ENCODE measurements at places on chromosomes 2 and 18. TPM values are rescaled to one million over a fixed set of nuclear protein-coding genes. Genes with fewer than 3 reads are reported as not detected.

DNA sequence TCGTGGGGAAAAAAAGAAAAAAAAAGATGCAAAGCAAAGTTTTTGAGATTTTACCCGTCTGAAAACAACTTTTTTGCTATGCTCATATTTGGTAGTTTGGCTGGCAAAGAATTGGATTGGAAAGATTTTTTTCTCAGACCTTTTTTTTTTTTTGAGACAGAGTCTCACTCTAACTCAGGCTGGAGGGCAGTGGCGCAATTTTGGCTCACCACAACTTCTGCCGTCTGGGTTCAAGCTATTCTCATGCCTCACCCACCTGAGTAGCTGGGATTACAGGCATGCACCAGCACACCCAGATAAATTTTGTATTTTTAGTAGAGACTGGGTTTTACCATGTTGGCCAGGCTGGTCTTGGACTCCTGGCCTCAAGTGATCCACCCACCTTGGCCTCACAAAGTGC is 56.3 kb upstream of the TANC1 start:
- no peak for DNase-seq

Gene SPP2
- polyA plus RNA-seq = not detected

Gene IGFBP5
- 18.1 TPM for polyA plus RNA-seq

GRCh38 chr2:40120026-40120425 is 331.9 kb downstream of the SLC8A1 start:
- no peak for DNase-seq

DNA sequence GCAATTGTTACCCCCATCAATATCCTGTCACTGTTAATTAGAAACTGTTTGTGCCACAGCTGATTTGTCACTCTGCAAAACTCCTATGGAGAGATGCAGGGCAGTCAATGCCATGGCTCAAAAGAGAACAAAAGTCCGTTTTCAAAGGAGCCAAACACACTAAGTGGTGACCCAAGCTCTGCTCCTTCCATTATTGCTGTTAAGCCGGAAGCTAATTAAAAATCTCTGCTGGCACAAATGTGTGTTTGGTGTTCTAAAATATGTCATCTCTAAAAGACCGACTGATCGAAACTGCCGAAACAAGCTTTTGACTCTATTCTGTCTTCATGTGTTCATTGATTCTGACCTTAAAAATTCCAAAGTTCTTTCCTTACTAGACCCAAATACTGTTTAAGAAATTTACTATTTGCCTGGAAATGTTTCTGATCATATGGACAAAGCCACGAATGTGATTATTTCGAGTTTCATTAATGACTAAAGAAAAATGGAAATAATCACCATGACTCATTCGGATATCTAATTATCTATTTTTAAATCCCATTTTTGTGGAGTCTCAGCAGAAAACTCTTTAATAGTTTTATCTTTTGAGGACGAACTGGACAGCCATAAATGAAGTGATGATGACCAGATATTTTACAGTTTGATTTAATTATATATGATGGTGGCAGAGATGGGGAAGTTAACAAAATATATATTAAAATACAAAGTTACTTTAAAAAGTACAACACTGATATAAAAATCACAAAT is 287.6 kb downstream of the SOCS6 start:
- no peak for DNase-seq

- no peak for DNase-seq
Observed at GRCh38 chr2:98078701-98079100, 8.3 kb upstream of the VWA3B start.

DNA sequence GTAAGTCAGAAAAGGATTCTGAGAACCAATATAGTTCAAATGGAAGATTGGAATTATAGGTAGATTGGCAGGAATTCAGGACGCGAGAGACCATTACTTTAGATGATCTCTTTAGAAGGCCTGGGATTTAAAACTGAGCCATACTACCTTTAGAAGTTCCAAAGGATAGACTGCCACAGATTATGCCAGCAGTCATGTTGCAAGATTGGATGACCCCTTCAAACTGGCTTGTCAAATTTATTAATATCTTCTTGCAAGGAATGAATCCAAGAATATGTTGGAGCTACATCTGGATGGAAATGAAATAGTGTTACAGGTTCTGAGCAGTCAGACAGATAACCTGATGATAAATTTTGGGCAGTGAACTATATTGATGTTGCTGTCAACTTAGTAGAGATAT is 22.0 kb downstream of the BABAM2 start:
- DNase-seq = no peak

DNA sequence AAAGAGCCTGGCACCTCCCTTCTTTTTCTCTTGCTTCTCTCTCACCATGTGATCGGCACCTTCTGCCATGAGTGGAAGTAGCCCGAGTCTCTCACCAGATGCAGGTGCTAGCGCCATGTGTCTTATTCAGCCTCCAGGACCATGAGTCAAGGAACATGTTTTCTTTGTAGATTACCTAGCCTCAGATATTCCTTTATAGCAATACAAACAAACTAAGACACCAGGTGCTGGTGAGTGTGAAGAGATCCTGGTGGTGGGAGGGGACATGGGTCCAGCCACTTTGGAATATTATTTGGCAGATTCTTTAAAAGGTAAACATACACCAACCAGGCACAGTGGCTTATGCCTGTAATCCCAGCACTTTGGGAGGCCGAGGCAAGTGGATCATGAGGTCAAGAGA is 5.9 kb upstream of the USP40 start:
- DNase-seq = no peak

DNA sequence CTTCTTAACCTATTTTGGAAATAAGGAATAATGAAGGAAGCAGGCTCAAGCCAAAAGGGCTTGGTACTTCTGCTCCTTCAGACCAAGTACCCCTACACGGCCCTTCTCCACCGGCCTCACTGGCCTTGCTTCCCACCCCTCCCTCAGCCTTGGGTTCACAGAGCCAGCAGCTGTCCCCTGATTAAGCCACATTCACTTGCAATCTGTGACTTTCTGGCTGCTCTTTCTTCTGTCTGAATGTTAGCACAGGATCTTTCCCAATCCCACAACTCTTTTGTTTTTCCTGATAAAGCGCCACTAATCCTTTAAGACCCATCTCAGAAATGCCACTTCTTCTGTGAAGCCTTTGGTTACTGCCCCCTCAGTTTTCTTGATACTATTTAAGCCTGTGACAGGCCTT is 52.4 kb downstream of the REEP1 start:
- DNase-seq = no peak

Gene NBEAL1
- polyA plus RNA-seq = 7.3 TPM

Gene VSNL1
- 0.16 TPM for polyA plus RNA-seq

DNA sequence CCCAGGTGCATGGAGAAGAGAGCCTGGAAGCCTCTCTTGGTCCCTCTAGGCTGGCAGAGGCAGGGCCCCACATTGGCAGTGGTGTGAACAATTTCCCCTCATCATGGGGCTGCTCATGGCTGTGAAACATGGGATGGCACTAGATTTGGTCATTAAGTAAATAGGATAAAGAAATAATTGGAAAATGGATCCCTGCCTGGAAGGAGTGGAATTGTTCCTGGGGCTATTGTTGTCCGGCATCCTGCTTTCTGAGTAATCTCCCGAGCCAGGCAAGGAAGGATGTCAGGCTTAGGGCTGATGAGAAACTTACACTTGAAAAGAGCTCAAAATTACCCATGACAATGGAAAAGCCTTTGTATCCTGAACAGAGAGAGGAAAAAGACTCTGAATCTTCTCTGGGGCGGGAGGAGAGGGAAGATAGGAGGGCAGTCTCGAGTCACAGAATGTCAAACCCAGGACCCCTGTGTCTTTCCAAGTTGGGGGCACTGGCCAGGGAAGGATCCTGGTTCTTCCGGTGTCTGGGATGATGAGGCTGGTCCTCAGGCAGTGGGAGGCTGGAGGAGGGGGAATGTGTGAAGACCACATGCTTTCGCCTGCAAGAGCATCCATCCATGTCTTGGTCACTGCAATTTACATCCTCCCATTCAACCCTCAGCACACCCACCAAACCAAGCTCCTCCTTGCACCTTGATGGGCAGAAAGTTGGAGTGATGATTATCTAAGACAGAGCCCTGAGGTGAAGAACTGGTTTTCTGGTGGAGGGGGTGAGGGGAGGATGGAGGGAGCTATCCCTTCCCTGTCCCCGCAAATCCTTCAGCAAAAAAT is 27.1 kb upstream of the STEAP3 start:
- DNase-seq = peak; percentile 25

- peak; percentile 93 for DNase-seq
Observed at GRCh38 chr2:84906108-84906899, 848 bp downstream of the TMSB10 start.

- DNase-seq = no peak
Observed at GRCh38 chr2:200987137-200987536, 23.7 kb upstream of the ORC2 start.

DNA sequence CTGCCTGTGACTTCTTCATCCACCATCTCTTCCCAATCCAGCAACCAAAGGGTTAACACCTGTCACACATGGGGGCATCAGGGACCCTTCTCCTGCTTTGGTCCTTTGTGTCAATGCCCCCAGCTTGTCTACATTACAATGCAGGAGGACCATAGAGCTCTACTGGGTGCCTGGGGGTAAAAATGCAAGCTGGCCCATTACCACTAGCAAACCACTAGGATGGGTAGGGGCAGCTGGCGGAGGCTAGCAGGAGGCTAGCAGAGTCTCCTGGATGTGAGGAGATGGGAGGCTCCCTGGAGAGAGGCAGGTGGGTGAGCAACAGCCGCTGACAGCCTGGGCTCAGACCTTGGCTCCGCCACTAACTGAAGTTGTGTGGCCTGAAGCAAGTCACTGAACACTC is 153.4 kb upstream of the SKOR2 start:
- DNase-seq = no peak

- no peak for DNase-seq
Observed at GRCh38 chr2:30979822-30980245, 158.4 kb downstream of the GALNT14 start.

DNA sequence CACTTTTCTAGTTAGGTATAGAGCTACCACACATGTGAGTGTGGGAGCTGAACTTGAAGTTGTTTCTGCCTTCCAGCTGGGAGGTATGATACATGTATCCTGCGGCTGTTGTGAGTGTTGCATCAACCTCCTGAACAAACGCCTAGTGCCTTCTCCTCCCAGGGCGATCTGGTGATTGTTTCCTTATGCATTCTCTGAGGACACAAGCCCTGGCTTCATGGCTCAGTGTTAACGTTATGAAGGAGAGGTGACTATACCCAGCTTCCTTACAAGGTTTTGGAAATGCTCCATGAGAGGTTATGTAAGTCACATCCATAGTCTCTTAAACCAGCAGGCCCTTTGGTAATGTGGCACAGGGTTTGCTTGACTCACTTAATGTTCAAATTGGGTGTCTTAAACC is 64.9 kb downstream of the SPRED2 start:
- DNase-seq = no peak

DNA sequence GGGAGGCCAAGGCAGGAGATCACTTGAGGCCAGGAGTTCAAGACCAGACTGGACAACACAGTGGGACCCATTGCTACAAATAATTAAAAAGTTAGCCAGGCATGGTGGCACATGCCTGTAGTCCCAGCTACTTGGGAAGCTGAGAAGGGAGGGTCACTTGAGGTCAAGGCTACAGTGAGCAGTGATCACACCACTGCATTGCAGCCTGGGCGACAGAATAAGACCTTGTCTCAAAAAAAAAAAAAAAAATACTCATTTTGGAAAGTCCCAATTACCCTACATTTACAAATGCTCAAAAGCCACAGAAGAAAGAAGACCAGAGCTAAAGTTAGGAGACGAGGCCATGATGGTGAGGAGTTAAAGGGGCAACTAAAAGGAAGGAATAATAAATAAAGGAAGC is 61.9 kb downstream of the COLEC12 start:
- no peak for DNase-seq

Gene KCNG2
- polyA plus RNA-seq = 0.15 TPM

GRCh38 chr2:130813722-130814121 is 23.0 kb upstream of the ARHGEF4 start:
- DNase-seq = peak; percentile 47

DNA sequence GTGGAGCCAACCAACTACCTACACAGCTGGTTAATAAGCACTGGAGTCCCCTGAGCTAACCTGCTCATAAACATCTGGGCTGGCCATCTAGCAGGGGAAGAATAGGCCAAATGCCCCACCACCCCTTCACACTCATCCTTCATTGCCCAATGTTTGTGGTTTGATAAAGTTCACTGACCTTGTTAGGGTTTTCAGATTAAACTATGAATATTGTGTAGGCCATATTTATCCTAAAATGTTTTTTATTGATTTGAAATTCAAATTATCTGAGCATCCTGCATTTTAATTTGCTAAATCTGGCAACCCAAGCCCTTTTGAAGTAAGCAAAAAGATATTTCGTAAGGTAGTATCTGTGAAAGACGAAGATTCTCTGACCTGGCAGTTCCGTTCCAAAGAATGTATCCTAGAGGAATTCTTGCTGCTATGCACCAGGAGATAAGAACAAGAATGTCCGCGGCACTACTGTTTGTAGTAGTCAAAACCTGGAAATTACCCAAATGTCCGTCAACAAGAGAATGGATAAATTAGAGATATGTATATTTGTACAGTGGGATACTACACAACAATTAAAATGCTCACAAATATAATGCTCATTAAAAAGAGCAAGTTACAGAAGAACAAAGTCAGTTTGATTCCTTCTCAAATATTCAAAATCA is 5.8 kb upstream of the TLK1 start:
- DNase-seq = no peak

Gene TMEFF2
- polyA plus RNA-seq = not detected

DNA sequence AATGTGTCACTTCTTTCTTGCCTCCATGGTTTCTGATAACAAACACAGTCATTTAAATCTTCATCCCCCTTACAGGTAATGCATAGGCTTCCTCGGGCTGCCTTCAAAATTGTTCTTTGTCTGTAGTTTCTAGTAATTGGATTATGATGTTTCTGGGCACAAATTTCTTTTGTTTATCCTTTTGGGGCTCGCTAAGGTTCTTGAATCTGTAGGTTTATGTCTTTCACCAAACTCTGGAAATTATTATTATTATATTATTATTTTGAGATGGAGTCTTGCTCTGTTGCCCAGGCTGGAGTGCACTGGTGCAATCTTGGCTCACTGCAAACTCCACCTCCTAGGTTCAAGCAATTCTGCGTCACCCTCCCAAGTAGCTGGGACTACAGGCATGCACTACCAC is 16.3 kb upstream of the RMP24 start:
- no peak for DNase-seq

Gene SULT1C2
- polyA plus RNA-seq = 0.17 TPM

Gene G6PC2
- polyA plus RNA-seq = not detected

DNA sequence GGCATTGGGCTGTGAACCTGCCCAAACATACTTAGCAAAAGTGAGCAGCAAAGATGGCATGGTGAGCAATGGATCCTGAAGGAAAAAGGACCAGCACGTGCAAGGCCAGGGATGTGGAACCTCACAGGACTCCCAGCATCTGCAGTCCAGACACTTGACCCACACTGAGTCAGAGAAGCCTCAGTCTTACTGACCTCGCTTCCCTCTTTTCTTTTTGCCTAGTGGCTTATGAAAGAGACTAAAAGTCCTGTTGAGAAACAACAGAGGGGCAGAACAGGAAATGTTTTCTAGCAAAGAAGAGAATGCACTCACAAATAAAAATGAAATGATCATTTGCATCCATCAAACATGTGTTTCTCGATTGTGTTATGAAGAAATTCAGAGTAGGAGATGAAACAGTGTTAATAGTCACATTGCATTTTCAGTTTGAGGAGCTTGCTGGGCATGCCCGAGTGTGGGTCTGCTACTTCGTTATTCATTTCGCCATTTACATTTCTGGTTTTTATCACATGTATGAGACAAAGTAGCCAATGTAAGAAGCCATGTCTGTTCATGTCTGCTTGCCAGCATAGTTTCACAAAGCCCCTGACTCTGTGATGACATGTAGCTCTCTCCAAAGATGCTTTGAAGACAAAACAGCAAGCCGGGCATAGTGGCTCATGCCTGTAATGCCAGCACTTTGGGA is 118.4 kb downstream of the INO80D start:
- DNase-seq = no peak

Gene ALPI
- polyA plus RNA-seq = not detected

Gene RGPD3
- polyA plus RNA-seq = 0.07 TPM

All from spleen (tissue), 13 donors.